ENCODE measurements at places on chromosomes 12 and 14.

DNA sequence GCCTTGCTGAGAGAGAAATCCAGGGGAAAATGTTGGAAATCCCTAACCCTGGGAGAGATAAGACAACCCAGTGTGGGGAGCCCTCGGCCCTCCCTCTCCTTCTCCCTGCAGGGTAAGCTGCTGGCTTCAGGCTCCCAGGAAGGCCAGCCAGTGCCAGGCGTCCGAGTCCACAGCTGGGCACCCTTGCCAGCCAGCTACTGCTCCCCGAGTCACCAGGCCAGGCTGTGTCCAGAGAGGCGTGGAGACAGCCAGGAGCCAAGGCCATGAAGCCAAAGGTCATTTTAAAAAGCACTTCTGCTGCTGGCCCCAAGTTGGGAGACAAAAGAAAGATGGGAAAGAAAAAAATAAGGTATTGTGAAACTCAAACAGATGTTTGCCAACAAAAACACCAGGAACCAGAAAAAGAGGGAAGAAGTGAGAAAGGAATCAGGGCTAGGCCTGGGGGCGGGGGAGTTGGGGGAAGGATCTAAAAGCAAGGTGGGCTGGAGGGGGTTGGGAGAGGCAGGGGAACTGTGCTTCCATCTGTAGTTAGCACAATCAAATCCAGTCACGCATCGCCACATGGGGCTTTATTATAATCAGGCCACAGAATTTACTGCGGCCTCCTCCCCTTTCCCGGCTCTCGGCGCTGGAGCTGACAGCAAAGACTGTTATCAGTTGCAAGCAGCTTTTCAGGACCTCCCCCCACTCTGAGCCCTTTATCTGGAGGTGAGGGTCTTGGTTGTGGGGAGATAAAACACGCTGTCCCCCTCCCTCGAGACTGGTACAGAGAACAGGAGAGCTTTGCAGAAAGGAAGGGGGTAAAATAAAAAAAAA lies 33.5 kb downstream of the RBM19 start:
- DNase-seq = no peak

DNA sequence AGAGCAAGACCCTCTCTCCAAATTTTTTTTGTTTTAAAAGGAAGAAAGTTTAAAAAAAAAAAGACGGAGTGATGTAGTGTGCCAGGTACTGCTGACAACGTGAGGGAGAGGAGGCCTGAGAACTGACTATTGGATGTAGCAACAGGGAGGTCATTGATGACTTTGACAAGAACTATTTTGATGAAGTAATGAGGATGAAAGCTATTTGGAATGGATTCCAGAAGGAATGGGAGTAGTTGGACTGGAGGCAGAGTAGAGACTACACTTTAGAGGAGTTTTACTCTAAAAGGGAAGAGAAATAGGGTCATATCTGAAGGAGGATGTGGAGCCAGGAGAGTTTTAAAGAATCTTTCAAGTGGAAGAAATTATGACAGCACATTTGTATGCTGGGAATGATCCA lies 27.8 kb upstream of the SLC38A2 start:
- no peak for DNase-seq

GRCh38 chr12:26750531-26751175 lies 82.3 kb downstream of the ITPR2 start:
- no peak for DNase-seq

- no peak for DNase-seq
Observed at GRCh38 chr12:3543826-3544225, 52.8 kb downstream of the PRMT8 start.

DNA sequence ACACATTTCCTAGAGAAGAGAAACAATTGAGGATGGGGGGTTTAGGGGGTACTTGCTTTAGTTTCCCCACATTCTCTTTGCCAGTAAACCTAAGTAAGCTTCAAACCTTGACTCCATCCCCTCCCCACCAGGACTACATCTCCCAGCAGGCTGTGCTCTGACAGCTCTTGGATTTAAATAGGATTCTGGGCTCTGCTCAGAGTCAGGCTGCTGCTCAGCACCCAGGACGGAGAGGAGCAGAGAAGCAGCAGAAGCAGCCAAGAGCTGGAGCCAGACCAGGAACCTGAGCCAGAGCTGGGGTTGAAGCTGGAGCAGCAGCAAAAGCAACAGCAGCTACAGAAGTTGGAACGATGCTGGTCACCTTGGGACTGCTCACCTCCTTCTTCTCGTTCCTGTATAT lies 20.6 kb downstream of the RDH12 start:
- DNase-seq = no peak

DNA sequence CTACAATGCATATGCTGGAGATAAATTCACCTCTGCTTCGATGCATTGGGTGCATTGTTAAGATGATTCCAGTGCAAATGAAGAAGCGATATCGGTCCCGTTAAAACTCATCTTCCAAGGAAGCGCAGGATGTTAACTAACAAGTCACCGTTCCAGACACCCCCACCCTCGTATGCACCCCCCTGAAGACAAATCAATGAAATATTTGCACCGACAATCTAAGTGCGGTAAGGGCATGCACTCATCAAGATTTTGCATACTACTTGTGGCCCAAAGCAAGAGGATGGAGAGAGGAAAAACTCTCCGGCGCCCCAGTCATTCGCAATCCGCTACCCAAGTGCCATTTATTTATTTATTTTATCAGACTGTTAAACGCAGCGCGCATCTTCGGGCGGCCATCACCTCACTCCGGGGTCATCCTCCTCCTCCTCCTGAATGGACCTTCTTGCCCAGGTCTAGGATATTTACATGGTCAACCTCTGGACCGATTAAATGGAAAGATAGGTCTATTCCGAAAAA lies 1.2 kb downstream of the NOVA1 start:
- DNase-seq = no peak

DNA sequence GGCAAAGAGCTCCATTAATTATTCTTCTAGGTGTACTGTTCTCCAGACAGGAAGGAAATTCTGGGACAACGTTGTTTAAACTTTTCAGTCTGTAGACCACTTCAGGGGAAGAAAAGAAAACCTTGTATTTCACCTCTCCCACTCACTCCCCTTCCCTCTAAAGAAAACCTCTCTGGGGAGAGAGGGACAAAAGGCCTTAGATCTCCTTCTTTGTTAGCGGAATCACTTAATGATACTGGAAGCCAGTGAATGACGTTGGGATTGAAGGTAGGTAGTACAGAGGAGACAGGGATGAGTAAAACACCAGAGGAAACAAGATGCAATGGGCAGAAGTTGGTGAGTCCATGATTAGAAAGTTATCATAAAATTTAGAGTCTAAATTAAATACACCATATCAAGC lies 38.7 kb upstream of the SGPP1 start:
- DNase-seq = no peak

- no peak for DNase-seq
Observed at GRCh38 chr14:43789458-43789857, 717.6 kb downstream of the FSCB start.

All from activated CD4-positive, CD25-positive, alpha-beta regulatory T cell (primary cell).